ENCODE measurements at places on chromosomes 5 and 9. TPM values are rescaled to one million over a fixed set of nuclear protein-coding genes. Genes with fewer than 3 reads are reported as not detected.

GRCh38 chr5:113447498-113448050 lies 12.8 kb upstream of the TSSK1B start:
- H3K27me3 ChIP-seq, result peaks cover 2% of the 10 kb centered on the region
- no peaks in the 10 kb centered on the region for H3K4me1 ChIP-seq
- no peak for DNase-seq

GRCh38 chr5:89946916-89947315 lies 462.6 kb downstream of the CETN3 start:
- H3K4me3 ChIP-seq, result no peak overlapping the region
- H3K4me1 ChIP-seq, result no peaks in the 10 kb centered on the region
- H3K27me3 ChIP-seq, result no peaks in the 10 kb centered on the region

GRCh38 chr9:123746765-123747164 lies 183.2 kb downstream of the DENND1A start:
- no peaks in the 10 kb centered on the region for H3K27me3 ChIP-seq
- no peak for DNase-seq
- no peak overlapping the region for H3K4me3 ChIP-seq
- no peaks in the 10 kb centered on the region for H3K4me1 ChIP-seq
- H3K36me3 ChIP-seq, result peaks cover 2% of the 10 kb centered on the region

GLRA1 gene
- 0.03 TPM for polyA plus RNA-seq

DNA sequence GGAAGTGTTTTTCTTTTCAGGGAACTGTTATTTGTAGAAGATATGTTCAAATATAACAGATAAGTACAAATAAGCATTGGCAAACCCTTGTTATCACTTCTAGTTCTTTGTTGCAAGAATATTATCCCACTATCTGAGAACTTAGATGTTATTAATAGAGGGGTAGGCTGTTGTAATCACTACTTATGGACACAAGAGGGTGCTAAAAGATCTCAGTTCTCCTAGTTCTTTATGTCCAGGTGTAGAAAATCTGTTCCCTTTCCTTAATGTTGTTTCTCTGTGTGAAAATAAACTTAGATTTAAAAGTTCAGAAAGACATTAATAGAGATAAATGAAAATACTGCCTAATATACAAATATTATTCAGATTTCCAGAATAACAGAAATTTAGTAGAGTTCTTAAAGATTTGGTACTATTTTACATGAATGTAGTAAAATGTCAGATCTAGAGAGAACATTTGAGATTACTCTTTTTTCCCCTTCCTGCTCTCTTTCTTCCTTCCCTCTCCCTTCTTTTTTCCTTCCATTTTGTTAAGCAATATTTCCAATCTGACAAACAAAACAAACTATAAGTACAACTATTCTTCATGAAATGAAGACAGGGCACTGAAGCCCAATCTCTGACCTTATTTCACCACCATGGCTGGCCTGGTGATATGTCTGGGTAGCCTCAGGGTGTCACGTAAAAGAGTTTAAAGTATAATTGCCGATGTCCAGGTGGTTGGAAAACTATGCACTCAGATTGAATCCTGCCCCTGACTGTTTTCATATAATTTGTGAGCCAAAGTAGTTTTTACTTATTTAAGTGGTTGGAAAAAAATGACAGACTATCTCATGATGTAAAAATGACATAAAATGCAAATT lies 43.6 kb upstream of the C5orf46 start:
- H3K4me3 ChIP-seq, result no peak overlapping the region
- no peak overlapping the region for H3K27ac ChIP-seq
- no peaks in the 10 kb centered on the region for H3K4me1 ChIP-seq
- no peaks in the 10 kb centered on the region for H3K27me3 ChIP-seq
- no peaks in the 10 kb centered on the region for H3K36me3 ChIP-seq

- no peaks in the 10 kb centered on the region for H3K36me3 ChIP-seq
- H3K27ac ChIP-seq, result no peak overlapping the region
- no peaks in the 10 kb centered on the region for H3K27me3 ChIP-seq
- DNase-seq, result no peak
- no peaks in the 10 kb centered on the region for H3K4me1 ChIP-seq
Measured at GRCh38 chr5:53253421-53253871, 143.9 kb upstream of the MOCS2 start.

IL17B gene
- polyA plus RNA-seq, result 4.0 TPM

DNA sequence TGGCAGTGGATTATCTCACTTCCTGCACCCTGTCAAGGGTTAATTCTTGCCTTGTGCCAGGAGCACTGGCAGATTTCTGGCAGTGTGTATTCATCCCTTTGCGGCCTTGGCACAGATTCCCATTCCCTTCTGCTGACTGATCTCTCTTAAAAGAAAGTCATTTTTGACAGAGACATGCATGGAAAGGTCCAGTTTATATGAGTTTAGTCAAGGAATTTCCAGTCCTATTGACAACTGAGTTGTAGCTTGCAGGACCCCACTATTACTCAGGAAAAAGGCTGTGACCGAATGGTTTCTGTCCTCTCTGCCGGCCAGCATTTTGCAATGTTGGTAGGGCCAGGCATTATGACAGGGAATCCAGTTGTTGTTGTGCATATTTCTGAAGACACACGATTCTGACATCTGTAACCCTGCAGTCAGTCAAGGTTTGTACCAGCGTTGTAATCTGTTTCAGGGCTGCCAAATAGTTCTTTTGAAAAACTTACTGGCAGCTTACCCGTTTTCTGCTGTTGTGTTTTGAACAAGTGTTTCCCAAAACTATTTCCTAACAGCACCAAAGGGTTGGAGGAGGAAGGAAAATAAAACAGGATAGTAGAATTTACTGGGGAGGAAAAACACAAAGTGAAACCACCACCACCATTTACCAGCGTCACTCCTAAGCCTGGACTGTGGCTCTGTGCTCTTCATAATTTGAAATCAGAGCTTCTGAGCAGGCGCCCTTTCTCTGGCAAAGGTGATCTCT lies 243.4 kb upstream of the KLF4 start:
- no peak for DNase-seq
- no peaks in the 10 kb centered on the region for H3K27me3 ChIP-seq
- no peaks in the 10 kb centered on the region for H3K36me3 ChIP-seq
- H3K27ac ChIP-seq, result no peak overlapping the region
- no peak overlapping the region for H3K4me3 ChIP-seq

DNA sequence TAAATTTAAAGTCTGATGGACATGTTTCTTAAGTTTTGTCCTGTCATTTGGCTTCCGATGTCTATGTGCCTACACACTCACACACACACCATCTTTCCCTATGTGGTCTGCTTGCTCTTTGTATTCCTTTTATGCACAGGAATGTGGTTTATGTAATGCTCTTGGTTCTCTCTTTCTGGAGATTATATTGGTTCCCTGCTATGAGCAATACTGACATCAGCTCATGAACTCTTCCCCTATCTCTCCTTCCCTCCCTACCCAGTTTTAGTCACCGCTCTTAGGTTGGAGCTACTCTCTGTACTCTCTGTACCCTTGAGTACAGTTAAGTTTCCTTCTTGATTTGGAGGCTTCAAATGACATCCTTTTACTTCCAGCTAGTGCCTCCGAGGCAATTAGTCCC lies 77.9 kb upstream of the MVB12B start:
- no peak overlapping the region for H3K27ac ChIP-seq
- H3K27me3 ChIP-seq, result no peaks in the 10 kb centered on the region
- H3K36me3 ChIP-seq, result no peaks in the 10 kb centered on the region
- no peak for DNase-seq
- no peak overlapping the region for H3K4me3 ChIP-seq

DNA sequence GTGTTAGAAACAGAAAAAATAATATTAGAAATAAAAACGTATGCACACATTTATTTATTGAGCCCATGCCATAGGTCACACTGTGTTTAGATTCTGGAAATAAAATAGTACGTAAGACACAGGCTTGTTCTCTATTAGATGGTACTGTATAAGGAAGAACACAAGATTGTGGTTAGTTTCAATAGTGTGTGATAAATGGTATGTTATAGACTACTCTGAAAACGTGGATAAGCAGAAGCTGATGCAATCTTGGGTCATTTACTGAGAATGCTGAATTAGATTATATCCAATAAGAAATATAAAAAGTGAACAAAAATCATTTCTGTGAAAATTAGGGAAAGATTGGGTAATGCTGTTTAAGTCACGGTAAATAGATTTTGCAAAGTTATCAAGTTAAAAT lies 1456.4 kb upstream of the ACO1 start:
- H3K4me1 ChIP-seq, result no peaks in the 10 kb centered on the region
- H3K4me3 ChIP-seq, result no peak overlapping the region
- no peaks in the 10 kb centered on the region for H3K27me3 ChIP-seq

GRCh38 chr9:126842977-126843799 lies 17.3 kb upstream of the ZBTB34 start:
- peaks cover 4% of the 10 kb centered on the region for H3K4me1 ChIP-seq
- H3K27me3 ChIP-seq, result no peaks in the 10 kb centered on the region
- DNase-seq, result no peak
- peak overlapping the region; percentile 56 for H3K27ac ChIP-seq
- H3K36me3 ChIP-seq, result peaks cover 11% of the 10 kb centered on the region
- no peak overlapping the region for H3K4me3 ChIP-seq

DNA sequence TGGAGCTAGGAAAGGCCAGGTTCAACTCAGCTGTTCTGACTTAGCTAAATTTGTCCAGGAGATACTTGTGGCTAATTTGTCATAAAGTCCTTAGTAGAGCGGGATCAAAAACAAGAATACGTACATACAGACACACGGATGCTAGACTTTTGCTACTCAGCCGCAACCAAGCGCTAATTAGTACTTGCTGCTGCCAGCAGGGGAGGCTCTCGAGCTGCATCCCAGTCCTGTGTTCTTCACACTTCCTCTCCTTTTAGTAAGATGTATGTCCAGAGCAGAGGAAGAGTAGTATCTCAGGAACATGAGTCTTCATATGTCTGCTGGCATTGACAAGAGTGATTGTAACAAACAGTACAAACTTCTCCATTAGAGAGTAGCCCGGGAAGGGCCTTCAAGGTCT lies 58.3 kb downstream of the CYFIP2 start:
- H3K4me3 ChIP-seq, result no peak overlapping the region
- no peak overlapping the region for H3K27ac ChIP-seq

- no peak overlapping the region for H3K4me3 ChIP-seq
- H3K27ac ChIP-seq, result peak overlapping the region; percentile 48
- no peaks in the 10 kb centered on the region for H3K27me3 ChIP-seq
- no peaks in the 10 kb centered on the region for H3K36me3 ChIP-seq
Measured at GRCh38 chr9:101427957-101428655, 7.5 kb downstream of the ALDOB start.

DNA sequence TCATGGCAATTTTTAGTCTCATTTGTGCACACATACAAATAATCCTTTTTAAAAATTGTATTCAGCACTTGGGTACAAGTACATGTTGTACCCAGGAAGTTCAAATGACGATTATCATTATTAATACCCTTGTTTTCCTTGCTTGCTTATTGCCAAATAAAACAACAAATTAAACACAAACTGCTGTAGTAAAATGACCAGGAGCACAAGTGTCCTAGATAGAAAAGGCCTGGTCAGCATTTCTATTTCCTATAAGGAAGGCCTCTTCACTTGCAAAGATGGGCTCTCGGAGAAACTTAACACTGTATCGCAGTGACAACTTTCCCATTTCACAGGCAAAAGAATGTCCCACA lies 34.7 kb upstream of the PLPP1 start:
- H3K36me3 ChIP-seq, result no peaks in the 10 kb centered on the region
- H3K27me3 ChIP-seq, result no peaks in the 10 kb centered on the region
- no peak overlapping the region for H3K27ac ChIP-seq

DNA sequence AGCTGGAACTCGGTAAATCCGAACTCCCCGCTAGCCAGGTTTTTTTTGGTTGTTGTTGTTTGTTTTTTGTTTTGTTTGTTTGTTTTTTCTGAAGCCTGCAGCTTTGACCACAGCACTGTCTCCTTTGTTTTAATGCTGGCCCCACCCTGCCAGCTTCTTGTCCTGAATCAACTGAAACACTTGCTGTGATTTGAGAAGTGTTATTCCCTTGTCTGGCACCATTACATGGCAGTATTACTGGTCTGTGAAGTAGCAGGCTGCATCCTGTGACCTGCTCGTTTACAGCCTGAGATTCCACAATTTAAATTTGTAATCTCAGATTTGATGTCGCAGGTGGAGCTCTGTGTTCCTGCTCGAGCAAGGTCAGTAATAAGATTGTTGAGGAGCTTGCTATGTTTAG lies 1.4 kb upstream of the SLC36A2 start:
- no peak for DNase-seq
- no peaks in the 10 kb centered on the region for H3K4me1 ChIP-seq
- no peak overlapping the region for H3K4me3 ChIP-seq
- peaks cover 28% of the 10 kb centered on the region for H3K27me3 ChIP-seq

GRCh38 chr9:6449086-6449485 lies 36.1 kb downstream of the UHRF2 start:
- no peak for DNase-seq
- H3K27ac ChIP-seq, result no peak overlapping the region
- H3K4me3 ChIP-seq, result no peak overlapping the region
- H3K27me3 ChIP-seq, result no peaks in the 10 kb centered on the region
- peaks cover 6% of the 10 kb centered on the region for H3K36me3 ChIP-seq

GRCh38 chr5:121199216-121199999 lies 652.3 kb upstream of the FTMT start:
- no peak overlapping the region for H3K4me3 ChIP-seq
- no peaks in the 10 kb centered on the region for H3K27me3 ChIP-seq
